ENCODE measurements at places on chromosomes 11 and 22.

DNA sequence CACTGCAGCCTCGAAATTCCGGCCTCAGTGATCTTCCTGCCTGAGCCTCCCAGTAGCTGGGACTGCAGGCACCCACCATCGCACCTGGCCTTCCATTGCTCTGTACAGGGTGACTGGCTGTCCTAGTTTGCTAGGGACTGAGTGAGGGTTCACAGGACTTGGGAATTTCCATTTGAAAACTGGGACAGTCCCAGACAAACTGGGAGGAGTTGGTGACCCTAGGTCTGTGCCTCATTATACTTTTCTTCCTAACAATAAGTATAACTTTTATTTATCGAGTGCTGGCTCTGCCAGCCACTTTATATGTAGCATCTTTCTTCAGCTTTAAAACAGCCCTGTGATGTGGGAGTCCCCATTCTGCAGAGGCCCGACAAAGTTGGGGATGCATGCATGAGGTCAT lies 25.5 kb downstream of the TCP11L1 start:
- DNase-seq: no peak
- no peak overlapping the region for H3K27ac ChIP-seq
- no peaks in the 10 kb centered on the region for H3K27me3 ChIP-seq
- peaks cover 10% of the 10 kb centered on the region for H3K4me1 ChIP-seq

- peak overlapping the region; percentile 94 for H3K27ac ChIP-seq
- H3K36me3 ChIP-seq: no peaks in the 10 kb centered on the region
- no peak overlapping the region for H3K4me3 ChIP-seq
- DNase-seq: peak; percentile 87
Observed at GRCh38 chr11:46277313-46277621, 195 bp upstream of the CREB3L1 start.

DNA sequence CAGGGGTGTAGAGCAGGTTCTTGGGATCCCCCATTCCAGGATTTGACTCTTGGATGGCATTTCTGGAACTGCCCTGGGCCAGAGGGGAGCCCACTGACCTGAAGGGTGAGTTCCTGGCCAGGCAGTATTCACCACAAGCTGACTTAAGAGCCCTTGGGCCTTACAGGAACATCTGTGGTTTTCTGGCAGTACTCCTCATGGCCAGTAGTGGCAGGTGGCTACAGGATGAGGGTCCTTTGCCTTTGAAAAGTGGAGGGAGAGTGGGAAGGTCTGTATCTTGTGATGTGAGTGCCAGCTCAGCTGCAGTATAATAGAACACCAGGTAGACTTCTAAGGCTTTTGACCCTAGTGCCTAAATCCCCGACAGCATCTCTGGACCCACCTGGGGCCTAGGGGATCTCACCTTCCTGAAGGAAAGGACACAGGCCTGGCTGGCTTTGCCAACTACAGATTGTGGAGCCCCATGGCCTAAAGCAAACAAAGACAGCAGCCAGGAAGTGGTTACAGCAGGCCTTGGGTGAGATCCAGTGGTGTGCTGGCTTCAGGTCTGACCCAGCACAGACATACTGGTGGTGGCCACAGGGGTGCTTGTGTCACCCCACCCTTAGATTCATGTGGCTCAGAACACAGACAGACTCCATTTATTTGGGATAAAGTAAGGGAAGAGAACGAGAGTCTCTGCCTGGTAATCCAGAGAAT lies 9.0 kb downstream of the OR51S1 start:
- H3K27ac ChIP-seq: no peak overlapping the region
- H3K4me3 ChIP-seq: no peak overlapping the region
- DNase-seq: no peak
- no peaks in the 10 kb centered on the region for H3K27me3 ChIP-seq

DNA sequence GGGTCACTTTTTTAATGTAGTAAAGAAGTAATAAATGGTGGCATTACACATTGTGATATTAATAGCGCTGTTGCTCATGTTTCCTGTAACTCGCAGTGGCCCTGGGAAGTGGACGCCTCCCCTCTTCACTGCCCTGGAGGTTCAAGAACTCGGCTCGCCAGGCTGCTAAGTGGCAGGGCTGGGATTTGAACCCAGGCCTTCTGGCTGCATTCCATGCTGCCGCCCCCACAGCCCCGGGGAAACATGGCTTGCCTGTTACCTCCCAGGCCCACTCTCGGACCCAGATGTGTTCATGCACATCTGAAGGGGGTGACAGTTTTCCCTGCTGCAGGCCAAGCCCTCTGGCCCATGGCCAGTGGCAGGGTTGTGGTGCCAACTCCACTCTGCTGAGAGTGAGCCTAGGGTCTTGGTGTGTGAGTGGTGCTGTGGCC lies 25.0 kb upstream of the MGAT3 start:
- peak; percentile 2 for DNase-seq
- no peak overlapping the region for H3K4me3 ChIP-seq
- H3K27me3 ChIP-seq: no peaks in the 10 kb centered on the region
- no peaks in the 10 kb centered on the region for H3K36me3 ChIP-seq

DNA sequence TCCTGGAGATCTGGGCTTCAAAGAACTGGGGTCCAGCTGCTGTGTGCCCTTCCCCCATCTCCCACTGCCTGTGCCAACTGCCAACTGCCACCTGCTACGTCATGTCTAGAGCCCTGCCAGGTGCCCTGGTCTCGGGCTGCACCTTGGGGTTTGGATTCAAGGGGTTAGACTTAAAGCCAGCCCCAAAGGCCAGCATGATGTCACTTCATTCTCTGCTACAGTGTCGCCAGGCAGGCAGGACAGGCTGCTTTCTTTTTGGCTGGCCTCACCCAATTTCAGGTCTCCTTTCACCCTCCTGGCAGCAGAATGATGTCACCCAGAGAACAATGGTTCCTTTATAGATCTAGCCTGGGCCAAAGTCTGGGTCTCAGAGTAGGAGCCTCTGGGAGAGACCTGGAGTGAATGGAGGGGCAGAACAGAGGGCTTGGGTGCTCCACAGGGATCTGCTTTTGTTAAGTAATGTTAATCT lies 79.5 kb upstream of the CRYBB3 start:
- H3K4me1 ChIP-seq: peaks cover 20% of the 10 kb centered on the region
- no peaks in the 10 kb centered on the region for H3K36me3 ChIP-seq
- peak; percentile 42 for DNase-seq
- H3K27ac ChIP-seq: peak overlapping the region; percentile 76
- H3K4me3 ChIP-seq: no peak overlapping the region

DNA sequence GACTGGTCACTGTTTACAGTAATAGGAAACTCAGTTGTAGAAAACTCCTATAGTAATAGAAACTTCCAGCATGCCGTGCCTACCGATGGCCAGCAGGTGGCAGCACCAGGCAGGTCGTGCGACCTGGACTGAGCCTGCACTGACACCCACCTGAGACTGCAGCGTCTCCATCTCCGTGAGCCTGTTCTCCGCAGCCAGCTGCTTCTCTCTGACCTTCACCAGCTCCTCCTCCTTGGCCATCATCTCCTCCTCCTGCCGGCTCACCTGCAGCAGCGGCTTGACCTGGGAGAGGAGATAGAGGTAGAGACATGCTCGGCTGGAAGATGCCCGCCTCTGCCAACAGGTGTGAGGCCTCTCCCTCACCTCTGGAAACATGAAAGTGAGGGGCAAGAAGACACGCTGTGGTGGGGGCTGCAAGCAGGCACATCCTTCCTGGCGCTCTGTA lies 48.5 kb downstream of the APOL1 start:
- peak overlapping the region; percentile 59 for H3K27ac ChIP-seq
- DNase-seq: peak; percentile 86
- no peak overlapping the region for H3K4me3 ChIP-seq
- peaks cover 5% of the 10 kb centered on the region for H3K36me3 ChIP-seq
- no peaks in the 10 kb centered on the region for H3K27me3 ChIP-seq
- peaks cover 5% of the 10 kb centered on the region for H3K4me1 ChIP-seq

DNA sequence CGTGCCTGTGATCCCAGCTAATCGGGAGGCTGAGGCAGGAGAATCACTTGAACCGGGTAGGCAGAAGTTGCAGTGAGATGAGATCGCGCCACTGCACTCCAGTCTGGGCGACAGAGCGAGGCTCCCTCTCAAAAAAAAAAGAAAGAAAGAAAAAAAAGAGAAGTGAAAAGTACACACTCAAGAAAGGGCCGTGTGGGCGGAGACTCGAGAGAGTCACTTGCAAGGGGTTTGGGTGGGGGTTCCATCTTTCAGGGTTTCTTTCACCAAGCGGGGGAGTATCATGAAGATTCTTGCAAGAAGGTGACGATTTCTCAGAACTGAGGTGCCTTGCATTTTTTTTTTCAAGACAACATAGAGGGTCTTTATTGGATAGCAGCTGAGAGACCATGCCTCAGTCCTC lies 4.0 kb upstream of the IFITM5 start:
- H3K27ac ChIP-seq: no peak overlapping the region
- no peaks in the 10 kb centered on the region for H3K27me3 ChIP-seq

GRCh38 chr22:31602259-31602952 lies 59.6 kb downstream of the PISD start:
- H3K27me3 ChIP-seq: no peaks in the 10 kb centered on the region
- no peak overlapping the region for H3K4me3 ChIP-seq
- peak; percentile 77 for DNase-seq
- no peaks in the 10 kb centered on the region for H3K36me3 ChIP-seq
- peak overlapping the region; percentile 87 for H3K27ac ChIP-seq

All from hepatocyte (in vitro differentiated cells).